ENCODE measurements at places on chromosomes 5 and 9. TPM values are rescaled to one million over a fixed set of nuclear protein-coding genes. Genes with fewer than 3 reads are reported as not detected.

- no peak for DNase-seq
- peaks cover 11% of the 10 kb centered on the region for H3K27me3 ChIP-seq
- H3K36me3 ChIP-seq: no peaks in the 10 kb centered on the region
- H3K4me3 ChIP-seq: no peak overlapping the region
Observed at GRCh38 chr5:152140347-152140746, 215.7 kb upstream of the GLRA1 start.

CCL28 gene
- total RNA-seq: 10.0 TPM

TSLP gene
- 0.40 TPM for total RNA-seq

- no peaks in the 10 kb centered on the region for H3K36me3 ChIP-seq
- no peak overlapping the region for H3K27ac ChIP-seq
- H3K27me3 ChIP-seq: peaks cover 2% of the 10 kb centered on the region
Observed at GRCh38 chr5:1164696-1165630, 36.4 kb upstream of the SLC6A19 start.

DNA sequence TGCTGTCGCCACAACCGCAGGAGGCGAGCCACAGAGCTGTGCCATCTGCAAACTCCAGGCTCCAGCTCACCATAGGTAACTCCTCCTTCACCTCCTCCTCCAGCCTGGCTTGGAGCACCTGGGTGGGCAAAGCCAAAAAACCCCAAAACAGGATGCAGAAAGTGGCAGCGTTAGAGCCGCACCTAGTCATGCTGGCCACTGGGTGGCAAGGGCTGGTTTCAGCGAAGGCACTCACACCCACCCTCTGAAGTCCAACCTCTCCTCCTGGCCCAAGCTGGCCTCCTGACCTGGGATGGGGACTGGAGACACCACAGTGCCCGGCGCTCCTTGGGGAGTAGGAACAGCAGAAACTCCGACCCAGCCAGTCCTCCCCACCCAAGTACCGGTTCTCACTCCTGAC is 28.7 kb upstream of the ZNF354B start:
- DNase-seq: no peak
- H3K36me3 ChIP-seq: no peaks in the 10 kb centered on the region
- H3K4me3 ChIP-seq: no peak overlapping the region
- H3K27ac ChIP-seq: no peak overlapping the region
- no peaks in the 10 kb centered on the region for H3K4me1 ChIP-seq
- no peaks in the 10 kb centered on the region for H3K27me3 ChIP-seq

PCDHA9 gene
- total RNA-seq: not detected

GRCh38 chr9:129365196-129365595 is 187.1 kb upstream of the IER5L start:
- H3K4me1 ChIP-seq: peaks cover 2% of the 10 kb centered on the region
- H3K36me3 ChIP-seq: no peaks in the 10 kb centered on the region
- peaks cover 10% of the 10 kb centered on the region for H3K27me3 ChIP-seq
- no peak for DNase-seq

GRCh38 chr9:121906074-121906870 is 186.8 kb downstream of the TTLL11 start:
- no peaks in the 10 kb centered on the region for H3K36me3 ChIP-seq
- peaks cover 3% of the 10 kb centered on the region for H3K27me3 ChIP-seq
- H3K4me1 ChIP-seq: no peaks in the 10 kb centered on the region

GPR151 gene
- total RNA-seq: not detected

- DNase-seq: no peak
- no peak overlapping the region for H3K4me3 ChIP-seq
- no peaks in the 10 kb centered on the region for H3K27me3 ChIP-seq
- no peak overlapping the region for H3K27ac ChIP-seq
Observed at GRCh38 chr5:26553079-26553478, 485.3 kb downstream of the CDH9 start.
